Breast epithelium (tissue), 4 donors: ENCODE measurements at places on chromosomes 4 and X. TPM values are rescaled to one million over a fixed set of nuclear protein-coding genes. Genes with fewer than 3 reads are reported as not detected.

GRCh38 chrX:9542106-9542760, 77.4 kb downstream of the TBL1X start:
- no peak for DNase-seq

DNA sequence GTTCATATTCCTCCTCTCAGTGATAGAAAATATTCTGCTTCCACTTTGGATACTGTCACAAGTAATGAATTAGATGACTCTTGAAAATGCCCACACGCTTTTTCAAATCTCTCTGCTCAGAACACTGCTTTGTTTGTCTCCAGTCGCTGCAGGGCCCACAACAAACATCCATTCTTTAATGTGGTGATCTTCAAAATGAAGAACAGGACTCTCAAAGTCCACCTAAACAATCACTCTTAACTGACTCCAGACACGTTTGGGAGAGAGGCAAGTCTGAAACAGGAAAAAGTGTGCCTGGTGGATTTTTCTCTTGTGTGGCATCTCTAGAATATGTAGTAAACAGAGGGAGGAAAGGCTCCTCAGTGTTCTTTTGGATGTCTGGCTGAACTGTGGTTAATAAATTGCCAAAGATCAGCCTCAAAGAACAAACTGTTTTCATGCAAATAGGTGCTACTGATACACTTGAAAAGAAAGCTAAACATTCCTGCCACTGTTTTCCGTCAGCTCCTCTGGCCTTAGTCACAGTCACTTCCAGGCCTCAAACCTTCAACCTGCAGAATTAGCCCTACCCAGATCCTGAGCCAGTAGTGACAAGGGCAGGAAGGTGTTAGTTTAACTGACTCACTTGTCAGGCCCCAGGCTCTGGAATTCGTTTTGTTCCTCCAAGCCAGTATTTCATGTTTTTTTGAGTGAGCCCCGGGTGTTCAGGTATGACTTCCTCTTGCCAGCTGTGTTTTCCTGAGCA, 259.6 kb upstream of the GPC4 start:
- no peak for DNase-seq

GRCh38 chr4:53706422-53707032, 115.2 kb upstream of the LNX1 start:
- DNase-seq: no peak

- DNase-seq: no peak
These were observed 116.7 kb upstream of the TMEM164 start for GRCh38 chrX:109886122-109886761.

DNA sequence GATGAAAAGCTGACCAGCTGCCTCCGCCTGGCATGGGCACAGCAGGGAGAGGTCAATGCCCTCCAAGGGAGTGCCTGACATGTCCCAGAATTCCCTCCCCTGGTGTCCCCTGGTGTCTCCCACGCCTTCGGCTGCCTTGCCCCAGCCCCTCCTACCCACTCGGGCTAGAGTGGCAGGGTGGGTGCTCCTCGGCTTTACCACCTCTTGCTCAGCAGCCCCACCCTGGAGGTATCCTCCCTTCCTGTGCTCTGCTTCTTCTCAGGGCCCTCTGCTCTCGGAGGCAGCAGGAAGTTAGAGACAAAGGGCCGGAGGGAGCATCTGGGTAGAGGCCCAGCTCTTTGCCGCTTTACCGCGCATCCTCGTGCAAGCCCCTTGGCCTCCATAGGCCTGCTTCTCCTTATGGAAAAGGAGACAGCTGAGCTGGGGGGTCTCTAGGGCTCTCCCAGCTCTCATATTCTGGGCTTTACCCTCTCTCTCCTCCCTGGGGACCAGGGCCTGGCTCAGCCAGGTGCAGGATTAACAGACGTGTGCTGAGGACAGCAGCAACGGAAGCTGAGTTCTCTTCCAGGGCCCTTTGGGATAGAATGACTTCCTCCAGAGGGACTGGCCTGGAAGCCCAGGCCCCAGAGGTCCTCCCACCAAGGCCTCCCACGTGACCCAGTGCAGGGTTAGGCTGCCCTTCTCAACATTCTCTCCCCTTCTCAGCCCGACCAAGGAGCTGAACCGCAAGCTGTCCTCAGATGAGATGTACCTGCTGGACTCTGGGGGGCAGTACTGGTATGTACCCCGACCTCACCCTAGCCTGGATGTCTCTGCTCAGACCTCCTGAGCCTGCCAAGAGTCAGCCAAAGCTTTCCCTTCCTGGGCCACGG, 17.2 kb downstream of the XPNPEP2 start:
- DNase-seq: no peak

DNA sequence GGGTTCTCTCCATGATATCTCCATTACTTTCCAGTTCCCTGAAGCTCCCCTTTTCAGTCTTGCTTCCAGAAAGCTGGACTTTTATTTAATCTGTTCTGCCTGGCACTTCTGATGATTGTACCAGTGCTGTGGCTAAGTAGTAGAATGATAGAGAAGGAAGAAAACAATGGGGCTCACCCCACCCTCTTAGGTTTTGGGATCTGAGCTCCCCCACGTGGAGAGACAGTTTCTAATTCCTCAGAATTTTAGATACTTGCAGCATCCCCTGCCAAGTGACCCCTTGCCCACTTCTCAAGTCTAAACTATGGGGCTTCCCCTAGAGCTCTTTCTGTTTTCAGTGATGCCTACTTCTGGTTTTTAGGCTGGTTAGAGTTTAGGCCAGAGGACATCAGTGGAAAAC, 73.9 kb downstream of the GC start:
- DNase-seq: no peak

- DNase-seq: no peak
These were observed 161.6 kb upstream of the PRDX4 start for GRCh38 chrX:23505531-23506303.

DNA sequence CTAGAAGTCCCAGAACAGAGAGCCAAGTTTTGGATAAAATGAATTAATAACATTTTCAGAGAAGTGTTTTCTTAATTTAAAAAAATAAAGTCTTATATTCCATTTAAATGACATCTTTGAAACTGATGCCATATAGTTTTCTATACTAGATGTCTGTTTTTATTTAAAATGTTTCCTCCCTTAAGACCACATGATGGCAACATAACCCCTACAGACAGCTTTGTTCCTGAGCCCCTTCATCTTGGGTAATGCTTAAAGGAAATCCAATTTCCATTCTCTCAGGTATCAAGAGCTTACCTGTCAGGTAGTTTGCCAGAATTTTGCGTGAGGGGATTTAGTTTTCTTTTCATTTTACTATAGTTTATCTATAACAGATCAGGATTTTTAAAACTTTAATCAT, 181.4 kb upstream of the UGT8 start:
- DNase-seq: no peak

GRCh38 chrX:10859353-10859752, 239.0 kb upstream of the MID1 start:
- no peak for DNase-seq

- DNase-seq: no peak
These were observed 126.6 kb upstream of the FAM9C start for GRCh38 chrX:13170966-13171558.

- DNase-seq: no peak
These were observed 31.4 kb downstream of the HOPX start for GRCh38 chr4:56649445-56650261.

DNA sequence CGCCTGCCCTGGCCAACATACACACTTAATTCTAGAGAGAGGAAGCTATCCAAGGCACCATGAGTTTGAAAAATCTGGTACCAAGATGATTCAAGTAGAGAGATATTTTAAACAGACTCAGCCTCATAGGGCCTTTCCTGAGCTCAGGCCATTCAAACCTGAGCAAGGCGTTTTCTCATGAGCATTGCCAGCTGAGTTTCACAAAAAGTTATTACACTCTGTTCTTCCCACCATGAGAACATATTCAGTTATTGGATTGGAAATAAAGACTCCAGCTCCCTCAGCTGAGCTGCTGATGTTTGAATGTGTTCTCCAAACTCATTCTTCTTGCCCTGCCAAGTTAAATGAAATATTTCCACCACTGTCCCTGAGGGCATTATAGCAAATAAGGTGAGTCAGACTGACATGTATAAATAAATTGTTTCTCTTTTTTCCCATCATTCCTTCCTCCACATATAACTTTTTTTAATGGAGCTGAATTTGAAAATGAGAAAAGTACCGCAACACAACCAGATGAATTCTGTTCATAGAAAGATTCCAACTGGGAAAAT, 429.6 kb downstream of the RAB28 start:
- DNase-seq: no peak

GRCh38 chrX:139297638-139298037, 232.9 kb upstream of the F9 start:
- no peak for DNase-seq

DNA sequence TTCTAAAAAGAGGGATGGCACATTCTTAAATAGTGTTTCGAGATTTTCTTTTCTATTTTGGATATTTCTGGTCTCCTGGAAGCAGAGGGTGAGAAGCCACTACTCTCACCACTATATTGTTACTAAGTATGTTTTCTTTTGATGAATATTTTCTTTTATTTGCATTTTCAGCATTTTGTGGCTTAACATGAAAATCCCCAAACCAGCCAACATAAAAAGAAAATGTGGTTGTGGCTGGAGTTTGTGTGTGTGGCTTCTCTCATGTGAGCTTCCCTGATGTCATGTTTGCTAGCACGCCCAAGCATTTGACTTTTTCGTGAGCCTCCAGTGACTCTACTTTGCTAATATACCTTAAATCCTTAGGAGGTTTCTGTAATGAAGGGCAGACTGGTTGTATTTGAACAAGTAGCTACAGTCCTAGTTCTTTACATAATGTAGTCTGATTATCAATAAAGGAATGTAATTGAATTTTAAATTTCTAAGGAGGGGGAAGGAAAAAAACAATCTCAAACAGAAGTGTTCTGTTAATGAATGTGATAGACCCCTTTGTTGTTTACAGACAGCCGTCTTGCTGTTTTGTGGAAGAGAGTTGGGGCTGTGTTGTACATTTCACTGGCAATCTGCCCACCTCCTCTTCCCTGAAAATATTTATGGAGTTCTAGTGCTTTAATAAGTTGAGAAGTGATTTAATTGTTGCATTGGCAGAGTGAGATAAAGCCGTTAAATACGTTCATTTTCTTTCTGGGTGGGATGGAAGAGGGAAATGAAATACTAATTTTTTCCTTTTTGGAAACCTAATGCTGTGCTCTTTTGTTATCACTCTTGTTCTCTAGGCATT, 114.6 kb downstream of the ARHGAP10 start:
- DNase-seq: no peak

DNA sequence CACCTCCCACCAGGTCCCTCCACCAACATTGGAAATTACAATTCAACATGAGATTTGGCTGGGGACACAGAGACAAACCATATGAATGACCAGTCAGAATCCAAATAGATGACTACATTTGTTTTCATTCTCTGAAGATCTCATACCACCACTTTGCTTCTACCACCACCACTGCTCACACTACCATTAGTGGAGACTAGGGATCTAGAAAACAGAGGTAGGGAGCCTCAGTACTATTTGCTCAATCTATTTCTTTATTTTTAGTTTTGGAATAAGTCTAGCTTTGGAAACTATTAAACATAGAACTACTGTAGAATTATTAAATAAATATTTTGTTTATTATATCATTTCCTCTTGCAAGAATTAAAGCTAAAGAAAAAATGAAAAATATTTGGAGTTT, 727.9 kb downstream of the CCSER1 start:
- no peak for DNase-seq

GRCh38 chrX:43469391-43470054, 186.6 kb upstream of the MAOA start:
- no peak for DNase-seq

- no peak for DNase-seq
These were observed 45.3 kb downstream of the GPRASP3 start for GRCh38 chrX:102765809-102766208.

DNA sequence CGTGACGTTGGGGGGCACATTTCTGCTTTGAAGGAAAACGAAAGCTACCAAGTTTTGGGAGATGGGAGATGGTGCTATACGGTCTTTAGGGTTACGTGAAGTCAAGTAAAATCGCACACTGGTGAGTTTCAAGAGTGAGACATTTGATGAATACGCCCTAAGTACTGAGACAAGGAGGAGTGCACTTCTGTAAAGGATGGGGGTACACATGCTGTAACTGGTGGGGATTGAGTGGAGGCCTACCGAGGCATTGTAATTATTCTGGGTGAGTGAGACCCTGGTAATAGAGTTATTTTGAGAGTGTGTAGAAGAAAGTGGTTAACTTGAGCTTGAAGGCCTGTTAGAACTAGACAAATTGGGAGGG, 536 bp downstream of the SH3BGRL start:
- DNase-seq: no peak

- no peak for DNase-seq
These were observed 51.8 kb downstream of the SCML1 start for GRCh38 chrX:17788956-17789562.

- no peak for DNase-seq
These were observed 993.6 kb downstream of the ARAP2 start for GRCh38 chr4:35250761-35251160.

DNA sequence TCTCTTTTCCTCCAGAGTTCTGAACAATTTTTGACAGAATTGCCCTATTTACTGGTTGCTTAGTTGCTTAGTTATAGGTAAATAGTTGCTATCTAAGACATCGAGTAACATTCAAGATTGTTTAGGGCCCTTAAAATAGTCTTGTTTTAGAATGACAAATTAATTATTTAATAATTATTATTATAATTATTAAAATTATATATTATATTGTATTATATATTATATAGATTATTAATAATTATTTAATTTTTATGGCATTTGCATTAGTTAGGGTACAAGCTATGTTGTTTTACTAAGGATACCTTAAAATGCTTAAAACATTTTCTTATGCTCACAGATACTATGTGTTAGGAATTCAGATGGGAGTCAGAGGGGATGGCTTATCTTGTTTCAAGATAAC, 59.2 kb downstream of the NPY1R start:
- no peak for DNase-seq

DNA sequence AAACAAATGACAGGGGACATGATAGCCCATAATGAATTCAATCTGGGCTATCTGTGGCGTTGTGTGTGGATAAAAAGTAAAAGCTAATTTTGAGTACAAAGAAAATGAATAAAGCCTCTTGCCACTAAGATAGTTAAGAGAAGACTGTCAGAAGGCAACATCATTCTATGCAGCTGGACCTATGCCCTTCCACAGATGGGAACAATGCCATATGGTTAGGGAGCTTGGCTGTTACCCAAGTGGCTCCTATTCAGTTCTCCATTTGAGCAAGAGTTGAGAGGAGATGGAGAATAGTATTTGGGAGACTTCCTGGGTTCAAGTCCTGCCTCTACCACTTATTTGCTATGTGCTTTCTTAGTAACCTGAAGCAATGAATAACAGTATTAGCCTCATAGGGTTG, 107.7 kb downstream of the ANXA3 start:
- DNase-seq: no peak

GRCh38 chr4:150240011-150240410, 161.8 kb downstream of the DCLK2 start:
- DNase-seq: no peak

DNA sequence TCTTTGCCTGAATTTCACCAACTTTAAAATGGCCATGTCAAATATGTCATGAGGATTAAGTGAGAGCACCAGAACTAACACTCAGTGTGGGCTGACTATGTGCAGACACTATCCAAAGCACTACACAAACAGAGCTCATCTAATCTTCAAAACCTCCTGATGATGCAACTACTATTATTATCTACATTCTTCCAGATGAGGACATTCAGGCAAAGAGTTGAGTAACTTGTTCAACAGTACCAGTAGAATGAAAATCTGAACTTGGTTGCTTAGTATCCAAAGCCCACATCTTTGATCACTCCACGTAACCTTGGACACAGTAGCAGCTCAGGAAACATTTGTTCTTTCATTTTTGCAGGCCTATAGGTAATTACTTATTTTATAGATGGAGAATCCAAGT, 90.1 kb downstream of the ATP8A1 start:
- no peak for DNase-seq

FMR1NB gene
- total RNA-seq: not detected

MAMLD1 gene
- 14.7 TPM for total RNA-seq

GAGE12J gene
- total RNA-seq: not detected

MAGEC3 gene
- 0.44 TPM for total RNA-seq

ZNF81 gene
- 10.2 TPM for total RNA-seq

ABCD1 gene
- 27.8 TPM for total RNA-seq
